ENCODE measurements at places on chromosomes 7 and 10.
A peak's percentile ranks its signal among the peaks of the same experiment; 100 is the strongest.

DNA sequence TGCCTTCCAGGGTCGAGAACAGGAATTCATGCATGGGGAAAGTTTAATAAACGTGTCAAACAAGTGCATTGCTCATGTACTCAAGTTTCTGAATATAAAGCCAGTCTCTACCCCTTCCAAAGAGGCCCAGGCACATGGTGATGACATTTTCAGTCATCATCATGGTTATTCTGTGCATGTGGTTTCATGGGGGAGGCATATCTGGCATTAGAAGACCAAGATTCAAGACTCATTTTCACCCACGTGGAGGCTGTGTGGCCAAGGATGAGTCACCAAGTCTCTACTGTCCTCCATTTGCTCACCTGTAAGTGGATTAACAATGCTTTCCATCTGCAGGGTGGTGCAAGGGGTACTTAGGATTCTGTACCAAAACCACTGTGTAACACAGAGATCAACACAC, 34.0 kb upstream of the CNPY1 start:
- DNase-seq, result no peak

- no peak for DNase-seq
These were observed 559.9 kb downstream of the INHBA start for GRCh38 chr7:41142904-41143473.

GRCh38 chr7:129616530-129616929, 5.0 kb downstream of the NRF1 start:
- DNase-seq, result no peak

- DNase-seq, result no peak
These were observed 29.0 kb downstream of the PODXL start for GRCh38 chr7:131527456-131527855.

DNA sequence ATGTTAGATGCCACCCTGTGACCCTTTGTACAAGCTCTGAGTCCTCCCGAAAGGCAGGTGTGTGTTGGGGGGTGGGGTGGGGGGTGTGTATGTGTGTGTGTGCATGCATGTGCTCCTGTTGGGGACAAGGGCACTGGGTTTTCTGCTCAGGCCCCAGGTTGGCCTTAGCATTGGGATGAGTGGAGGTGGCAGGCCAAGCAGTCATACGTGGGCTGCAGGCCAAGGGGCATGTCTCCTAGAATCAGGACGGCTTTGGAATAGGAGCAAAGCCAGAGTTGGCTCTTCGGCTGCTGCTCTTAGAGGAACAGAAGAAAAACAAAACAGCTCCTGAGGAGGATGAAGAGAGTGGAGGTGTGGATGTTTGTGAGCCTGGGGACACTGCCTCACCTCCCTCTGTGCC, 26.0 kb downstream of the HSPA12A start:
- DNase-seq, result no peak

DNA sequence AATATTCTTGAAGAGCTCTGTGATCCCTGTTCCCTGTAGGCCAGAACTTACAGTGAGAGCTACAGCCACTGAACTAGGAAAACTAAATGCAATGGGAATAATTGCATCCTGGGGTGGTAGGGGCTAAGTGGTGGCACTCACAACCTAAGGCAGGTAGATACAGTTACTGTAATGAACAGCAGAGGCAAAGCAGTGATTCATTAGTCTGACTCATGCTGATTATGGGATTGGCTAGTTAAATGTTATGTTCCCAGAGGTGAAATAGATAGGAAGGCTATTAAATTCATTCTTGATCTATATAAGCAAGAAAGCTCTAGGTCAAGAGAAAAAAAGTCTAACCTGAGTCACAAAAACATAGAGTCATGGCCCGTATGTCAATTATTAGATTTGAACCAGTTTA, 173.1 kb upstream of the MALRD1 start:
- DNase-seq, result no peak

DNA sequence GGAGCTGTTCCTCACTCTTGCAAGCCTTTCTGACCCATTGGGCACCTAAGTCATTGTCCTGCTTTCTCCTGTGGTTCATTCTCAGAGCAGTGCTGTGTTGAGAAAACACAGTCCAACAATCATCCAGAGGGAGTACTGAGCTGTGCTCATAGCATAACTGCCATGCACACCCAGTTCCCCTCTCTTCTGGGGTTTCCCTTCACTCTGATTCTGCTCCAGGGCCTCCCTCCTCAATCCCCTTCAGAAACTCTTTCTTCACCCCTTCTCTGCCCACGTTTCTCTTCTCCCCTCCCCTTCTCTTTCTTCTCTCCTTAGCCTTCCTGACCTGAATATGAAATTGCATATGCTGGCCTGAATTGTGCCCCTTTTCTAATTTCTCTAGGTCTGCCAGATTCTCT, 155.8 kb downstream of the AOAH start:
- DNase-seq, result no peak

DNA sequence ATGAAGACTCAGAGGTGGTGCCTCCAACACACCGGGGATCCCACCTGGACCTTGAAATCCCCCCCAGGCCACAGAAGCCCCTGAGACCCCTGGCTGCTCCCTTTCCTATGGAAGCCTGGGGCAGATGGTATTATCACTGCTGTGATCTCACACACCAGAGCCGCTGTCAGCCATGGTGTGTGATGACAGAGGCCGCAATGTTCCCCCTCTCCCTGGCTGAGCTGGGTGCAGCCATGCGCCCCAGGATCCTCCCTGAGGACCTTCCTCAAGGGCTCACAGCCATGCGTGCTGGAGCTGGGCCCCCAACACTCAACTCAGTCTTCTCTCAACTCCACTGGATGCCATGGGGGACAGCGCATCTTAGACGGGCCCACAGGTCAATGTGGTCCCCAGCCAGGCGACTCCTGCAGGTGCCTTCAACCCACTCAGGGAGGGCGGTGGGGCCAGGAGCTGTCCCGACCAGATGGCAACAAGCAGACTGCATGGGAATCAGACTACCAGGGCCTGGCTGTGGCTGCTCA, 44.9 kb downstream of the VIPR2 start:
- DNase-seq, result no peak

GRCh38 chr7:151735186-151735850, 141.6 kb downstream of the PRKAG2 start:
- DNase-seq, result no peak

GRCh38 chr7:150850273-150850672, 2.0 kb upstream of the AOC1 start:
- no peak for DNase-seq

DNA sequence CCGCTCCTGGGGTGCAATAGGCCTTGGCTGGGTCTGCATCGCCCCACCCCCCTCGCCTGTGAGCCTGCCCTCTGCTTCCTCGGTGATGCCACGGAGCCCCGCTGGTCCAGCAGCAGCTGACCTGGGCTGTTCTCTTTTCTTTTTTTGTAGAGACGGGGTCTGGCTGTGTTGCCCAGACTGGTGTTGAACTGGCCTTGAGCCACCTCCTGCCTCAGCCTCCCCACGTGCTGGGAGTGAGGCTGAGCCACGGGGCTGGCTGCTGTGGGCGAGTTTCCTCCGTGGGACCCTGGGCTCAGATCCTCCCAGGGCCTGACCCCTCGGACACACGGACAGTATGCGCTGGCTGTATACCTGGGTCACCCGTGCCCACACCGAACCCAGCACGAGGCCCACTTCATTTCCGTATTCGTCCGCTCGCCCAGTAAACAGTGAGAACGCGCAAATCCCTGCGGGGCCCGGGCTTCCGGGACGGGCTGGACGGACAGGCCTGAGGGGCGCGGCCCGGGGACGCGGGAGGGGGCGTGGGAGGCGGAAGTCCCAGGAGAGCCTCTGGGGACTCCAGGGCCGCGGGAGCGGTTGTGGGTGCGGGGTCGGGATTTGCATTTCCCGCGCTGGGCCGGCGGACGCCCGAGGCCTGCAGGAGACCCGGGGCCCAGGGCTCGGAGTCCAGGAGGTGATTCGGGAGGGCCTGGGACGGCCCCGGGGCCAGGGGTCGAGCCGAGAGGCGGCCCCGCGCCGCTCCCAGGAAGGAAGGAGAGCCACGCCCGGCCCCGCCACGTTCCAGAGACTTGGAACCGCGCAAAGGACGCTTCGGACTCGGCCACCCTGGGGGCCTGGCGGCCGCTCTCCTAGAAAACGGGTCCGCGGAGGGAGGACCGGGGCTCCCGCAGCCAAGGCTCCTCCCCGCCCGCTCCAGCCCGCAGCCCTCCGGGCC, 57.7 kb upstream of the DNAJB6 start:
- DNase-seq, result peak; percentile 48

GRCh38 chr7:102258749-102259107, 27.9 kb upstream of the SH2B2 start:
- DNase-seq, result no peak

DNA sequence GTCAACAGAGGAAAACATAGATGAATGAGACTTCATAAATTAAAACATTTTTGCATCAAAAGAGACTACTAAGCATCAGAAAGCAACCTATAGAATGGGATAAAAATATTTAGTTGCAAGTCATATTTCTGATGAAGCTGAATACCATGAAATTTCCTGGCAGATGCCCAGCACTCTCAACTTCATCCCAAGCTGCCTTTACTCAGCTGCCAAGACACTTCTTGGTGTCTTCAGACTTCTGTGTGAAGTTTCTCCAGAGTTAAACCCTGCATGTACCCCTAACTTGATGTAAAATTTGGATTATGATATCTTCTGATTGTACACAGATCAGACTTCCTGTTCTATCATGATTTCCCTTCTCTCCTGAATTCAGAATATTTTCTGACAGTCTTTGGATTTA, 73.2 kb downstream of the AKR1C4 start:
- no peak for DNase-seq

DNA sequence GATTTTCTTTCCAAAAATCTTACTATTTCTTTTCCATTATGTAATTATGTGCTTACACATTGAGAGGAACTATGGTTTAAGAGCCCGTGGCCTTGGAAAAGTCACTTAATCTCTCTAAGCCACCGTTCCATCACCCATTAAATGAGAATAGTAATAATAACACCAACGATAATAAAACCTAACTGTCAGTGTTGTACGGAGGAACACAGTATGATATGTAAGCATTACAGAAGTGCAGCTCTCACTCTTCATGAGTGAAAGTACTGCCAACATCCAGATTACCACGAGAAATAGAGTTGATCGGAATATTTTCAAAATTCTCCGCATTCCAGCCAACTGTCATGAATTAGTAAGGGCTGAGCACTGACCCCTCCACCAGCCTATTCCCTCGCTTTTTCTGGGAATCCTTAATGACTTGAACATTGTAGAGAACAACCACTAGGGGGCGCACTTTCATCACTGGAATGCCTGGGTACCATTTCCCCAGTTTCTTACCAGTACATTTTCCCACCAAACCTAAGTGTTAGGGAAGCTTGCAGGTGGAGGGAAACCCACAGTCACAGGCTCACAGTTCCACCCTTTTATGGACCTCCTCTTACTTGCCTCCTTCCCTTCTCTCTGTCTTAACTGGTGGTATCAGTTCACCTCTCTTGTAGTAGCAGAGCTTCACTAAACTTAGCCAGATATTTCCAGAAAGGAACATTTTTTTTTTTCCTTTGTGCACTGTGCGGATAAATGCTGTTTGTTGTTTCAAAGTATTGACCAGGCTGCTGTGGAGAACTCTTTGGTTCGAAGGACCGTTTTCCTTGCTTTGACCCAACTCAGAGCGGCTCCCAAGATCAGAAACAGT, 27.8 kb downstream of the NKX2-3 start:
- no peak for DNase-seq

DNA sequence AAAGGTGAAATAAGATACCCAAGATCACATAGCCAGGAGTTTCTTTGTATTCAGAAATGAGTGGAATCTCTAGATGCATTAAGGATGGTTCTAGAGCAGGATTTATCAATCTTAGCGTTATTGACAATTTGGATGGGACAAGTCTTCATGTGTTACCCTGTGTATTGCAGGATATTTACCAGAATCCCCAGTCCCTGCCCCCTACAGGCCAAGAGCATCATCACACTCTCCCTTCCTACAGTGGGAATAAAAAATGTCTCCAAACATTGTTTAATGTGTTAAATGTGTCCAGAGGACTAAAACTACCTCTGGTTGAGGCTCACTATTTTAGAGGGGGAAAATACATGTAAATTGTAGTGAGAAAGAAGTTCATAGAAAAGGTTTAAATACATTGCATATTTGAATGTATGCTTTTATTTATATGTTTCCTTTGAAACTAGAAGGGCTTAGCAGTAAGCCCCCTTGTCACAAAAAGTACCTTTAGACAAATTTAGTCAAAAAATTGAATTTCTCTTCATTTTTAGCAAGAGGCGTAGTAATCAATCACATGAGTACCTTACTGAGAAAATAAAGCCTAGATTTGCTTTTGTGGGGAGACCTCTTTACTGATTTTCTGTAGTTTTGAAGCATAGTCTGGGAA, 141.2 kb downstream of the MLLT10 start:
- no peak for DNase-seq

GRCh38 chr7:81684514-81685269, 85.2 kb downstream of the HGF start:
- peak; percentile 5 for DNase-seq

DNA sequence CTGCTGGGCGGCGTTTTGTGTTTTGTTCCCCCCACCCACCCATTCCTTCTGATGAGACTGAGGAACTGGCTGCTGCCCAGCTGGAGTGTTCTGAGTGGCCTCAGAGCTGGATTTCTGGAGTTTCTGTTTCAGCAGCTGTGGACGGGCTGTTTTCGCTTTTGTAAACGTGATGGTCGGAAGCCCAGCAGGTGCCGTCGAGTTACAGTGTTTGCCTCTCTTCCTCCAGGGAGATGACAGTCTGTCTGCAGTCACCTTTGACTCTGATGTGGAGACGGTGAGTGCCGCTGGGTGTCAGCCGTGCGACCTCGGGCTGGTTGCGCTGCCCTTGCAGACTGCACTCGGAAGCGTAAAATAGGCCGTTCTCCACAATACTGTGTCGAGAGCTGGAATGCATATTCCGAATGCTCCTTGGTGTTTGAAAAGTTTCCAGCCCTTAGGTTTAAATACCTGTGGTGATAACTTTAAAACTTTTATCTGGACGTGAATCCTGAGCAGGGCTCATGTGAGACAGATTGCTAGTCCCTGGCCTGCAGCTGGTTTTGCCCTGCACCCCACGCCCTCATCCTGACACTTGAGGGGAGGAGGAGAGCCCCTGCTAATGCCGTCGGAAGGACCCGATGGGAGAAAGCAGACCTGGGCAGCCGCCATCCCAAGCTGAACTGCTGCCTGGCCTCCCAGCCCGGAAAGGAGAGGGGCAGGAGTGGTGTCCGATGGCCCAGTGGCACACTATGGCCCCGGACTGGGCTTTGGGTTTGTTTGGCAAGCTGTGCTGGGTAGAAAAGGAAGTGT, 8.3 kb downstream of the IQCE start:
- no peak for DNase-seq
